ENCODE measurements at places on chromosomes 6 and 20.

DNA sequence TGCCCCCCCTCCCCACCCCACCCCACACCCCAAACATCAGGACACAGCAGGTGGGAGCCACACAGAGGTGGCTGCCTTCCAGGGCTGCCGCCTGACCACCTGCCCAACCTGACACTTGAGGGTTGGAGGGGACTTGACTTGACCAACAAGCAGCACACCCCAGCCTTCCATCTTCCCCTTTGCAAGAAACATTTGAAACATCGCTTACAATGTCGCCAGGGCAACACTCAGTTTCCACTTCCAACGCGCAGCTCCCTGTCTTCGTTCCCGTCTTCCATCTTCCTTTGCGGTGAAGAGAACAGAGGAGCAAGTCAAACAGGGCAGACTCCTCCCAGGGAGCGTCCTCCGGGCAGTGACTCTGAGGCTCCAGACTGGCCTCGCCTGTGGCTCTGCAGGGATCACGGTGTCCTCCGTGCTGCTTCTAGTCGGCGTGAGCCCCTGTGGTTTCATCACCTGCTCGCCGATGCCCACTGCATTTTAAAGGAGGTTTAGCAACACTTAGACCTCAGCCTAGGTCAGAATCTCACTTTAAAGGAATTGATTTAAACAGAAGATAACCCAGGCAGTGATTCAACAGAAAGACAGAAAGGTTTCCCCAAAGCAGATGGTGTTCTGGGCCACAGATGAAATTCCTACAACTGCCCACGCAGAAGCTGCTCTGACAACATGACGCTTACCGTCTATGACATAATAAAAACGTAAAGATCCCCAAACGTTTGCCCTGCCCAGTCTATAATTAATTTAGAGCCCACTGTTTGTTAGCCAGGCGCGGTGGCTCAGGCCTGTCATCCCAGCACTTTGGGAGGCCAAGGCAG is 130.8 kb downstream of the TAF4 start:
- no peak for DNase-seq

GRCh38 chr20:24314053-24314452 is 155.4 kb upstream of the SYNDIG1 start:
- no peak for DNase-seq

DNA sequence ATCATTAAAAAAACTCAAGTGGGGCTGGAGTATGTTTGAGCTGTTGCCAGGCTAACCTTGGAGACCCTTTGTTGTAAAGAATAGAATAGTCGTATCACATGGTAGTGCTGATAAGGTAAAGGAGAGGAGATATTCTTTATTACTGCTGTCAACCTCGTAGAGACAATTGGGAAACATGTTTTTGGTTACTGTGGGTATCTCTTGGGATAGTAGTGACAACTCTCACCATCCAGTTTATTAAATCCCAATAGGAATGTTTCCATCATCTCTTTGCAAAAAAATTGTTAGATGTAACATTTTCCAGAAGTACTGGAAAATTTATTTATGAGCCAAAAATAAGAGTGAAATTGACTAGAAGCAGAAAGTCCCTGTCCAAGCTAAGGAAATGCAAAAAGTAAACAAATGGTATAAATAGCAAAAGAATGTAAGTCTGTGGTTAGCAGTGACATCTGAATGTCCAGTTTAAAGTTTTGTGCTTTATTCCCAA is 829.3 kb upstream of the CITED2 start:
- DNase-seq, result no peak

DNA sequence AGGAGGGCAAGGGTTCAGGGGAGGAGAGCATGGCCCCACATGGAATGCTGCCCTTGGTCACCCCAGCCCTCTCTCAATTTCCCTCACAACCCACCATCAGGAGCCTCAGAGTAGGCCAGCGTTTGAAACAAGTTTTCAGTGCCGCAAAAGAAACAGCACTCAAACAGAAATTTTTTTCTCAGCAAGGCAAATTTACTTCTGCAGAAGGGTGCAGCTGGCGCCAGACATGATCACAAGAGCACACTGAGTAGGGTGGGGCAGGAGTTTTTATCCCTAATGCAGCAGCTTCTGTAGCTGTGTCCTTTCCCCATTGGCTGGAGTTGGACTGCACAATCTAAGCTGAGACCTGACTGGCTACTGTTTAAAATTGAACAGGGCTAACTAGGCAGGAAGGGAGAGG is 287.8 kb upstream of the CDYL start:
- DNase-seq, result no peak

GRCh38 chr6:12077021-12077710 is 65.1 kb downstream of the HIVEP1 start:
- no peak for DNase-seq

- no peak for DNase-seq
Measured at GRCh38 chr20:22407237-22408193, 176.9 kb downstream of the FOXA2 start.

DNA sequence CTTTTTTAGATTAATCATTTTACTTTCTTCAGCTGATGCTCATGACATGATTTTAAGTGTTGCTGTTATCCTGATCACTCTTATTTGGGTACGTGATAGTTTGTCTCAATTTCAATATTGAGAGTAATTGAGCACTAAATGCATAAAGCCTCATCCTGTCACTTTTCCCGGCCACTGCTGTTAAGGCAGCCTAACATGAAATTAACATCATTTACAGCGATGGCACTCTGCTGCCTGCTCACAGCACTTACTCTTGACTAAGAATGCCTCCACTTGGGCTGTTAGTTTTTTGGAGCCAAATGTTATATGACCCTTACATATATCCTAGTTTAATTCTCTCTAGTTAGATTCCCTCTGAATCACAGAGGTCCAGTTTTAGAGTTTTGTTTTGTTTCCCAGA is 107.3 kb downstream of the SLX4IP start:
- no peak for DNase-seq

- DNase-seq, result no peak
Measured at GRCh38 chr20:25251019-25251418, 3.1 kb downstream of the PYGB start.

DNA sequence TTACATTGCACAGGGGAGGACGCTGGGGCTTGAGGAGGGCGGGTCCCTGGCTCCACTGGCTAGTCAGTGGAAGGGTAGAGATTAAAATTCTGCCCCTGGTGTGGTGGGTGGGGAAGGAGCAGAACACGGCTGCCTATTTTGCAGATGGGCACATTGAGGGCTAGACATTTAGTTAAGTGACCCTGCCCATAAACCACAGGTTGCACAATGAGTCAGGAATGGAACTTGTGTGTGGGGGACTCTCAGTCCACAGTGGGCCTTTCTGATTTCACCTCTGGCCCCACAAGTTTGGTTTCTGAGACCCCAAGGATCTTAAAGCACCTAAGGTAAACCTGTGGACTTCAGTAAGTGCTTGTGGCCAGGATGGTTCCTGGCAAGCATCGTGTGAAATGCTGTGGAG is 22.0 kb upstream of the CCDC167 start:
- DNase-seq, result no peak

GRCh38 chr20:53571555-53572286 is 21.9 kb downstream of the ZNF217 start:
- DNase-seq, result no peak

All from CD4-positive, alpha-beta T cell treated with Interleukin-17A for 1 hour (primary cell).